ENCODE measurements at places on chromosomes 4 and X.

DNA sequence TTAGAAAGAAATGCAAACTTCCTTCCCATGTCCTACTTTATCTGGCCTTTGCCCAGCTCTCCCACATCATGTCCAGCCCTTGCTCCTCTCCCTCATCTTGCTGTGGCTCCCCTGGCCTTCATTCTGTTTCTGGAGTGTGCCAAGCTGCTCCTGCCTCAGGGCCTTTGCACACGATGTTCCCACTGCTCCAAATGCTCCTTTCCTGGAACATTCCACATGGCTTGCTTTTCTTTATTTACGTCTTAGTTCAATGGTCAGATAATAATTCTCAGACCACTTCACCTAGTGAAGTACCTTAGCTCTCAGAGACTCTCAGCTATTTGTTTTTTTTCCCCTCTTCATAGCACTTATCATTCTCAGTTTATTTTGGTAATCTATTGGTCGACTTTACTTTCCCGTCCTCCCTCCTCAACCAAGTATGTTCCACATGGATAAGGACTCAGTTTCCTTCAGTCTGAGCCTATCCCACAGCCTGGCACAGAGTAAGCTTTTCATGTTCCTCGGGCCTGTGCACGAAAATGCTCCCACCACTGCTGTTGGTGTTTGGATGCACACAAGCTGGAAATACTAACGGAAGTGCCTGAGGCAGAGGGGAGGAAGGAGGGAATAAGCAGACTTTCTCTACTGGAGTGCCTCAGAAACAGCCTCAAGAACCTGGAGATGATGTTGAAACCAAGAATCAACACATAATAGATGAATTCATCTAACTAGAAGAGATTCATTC is 23.4 kb upstream of the MAP9 start:
- DNase-seq = no peak

- no peak for DNase-seq
Observed at GRCh38 chr4:181582595-181582994, 660.6 kb upstream of the TENM3 start.

GRCh38 chr4:2343476-2343875 is 75.0 kb downstream of the ZFYVE28 start:
- DNase-seq = no peak

DNA sequence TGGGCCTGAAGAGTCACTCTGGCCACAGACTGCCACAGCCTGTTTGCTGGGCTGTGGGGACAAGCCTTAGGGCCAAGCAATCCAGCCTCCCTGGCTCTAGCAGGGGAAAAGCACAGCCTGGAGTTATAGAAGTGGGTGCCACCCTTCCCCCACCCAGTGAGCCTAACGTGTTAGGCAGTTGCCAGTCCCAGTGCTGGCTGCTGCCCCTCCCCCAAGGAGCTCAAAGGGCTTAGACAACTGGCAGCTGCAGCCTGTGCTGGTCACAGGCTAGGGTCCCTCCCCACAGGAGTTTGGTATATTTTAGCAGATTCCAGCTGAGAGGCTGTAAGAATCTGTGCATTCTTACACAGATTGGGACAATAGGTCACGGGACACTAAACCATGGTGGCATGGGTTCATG is 370.3 kb upstream of the FGF16 start:
- no peak for DNase-seq

DNA sequence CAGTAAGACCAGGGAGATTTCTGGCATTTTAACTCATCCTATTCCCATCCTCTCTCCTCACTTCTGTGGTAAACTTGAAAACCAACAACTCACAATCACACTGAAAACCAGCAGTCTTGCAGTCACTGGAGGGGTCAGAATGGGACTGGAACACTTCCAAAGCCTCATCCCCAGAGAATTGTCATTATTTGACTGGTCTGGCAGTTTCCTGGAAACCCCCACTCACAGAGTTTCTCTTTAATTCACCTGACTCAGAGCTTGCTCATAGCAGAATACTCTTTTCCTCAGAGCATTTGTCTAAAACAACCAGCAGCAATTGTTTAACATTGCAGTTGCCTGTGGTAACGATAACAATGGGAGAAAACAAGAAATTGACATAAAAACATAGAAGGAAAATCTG is 7.3 kb upstream of the RAB9B start:
- no peak for DNase-seq

All from pons (tissue), 1 donor.